ENCODE measurements at places on chromosomes 2 and 18.

- no peak for DNase-seq
Observed at GRCh38 chr2:173989160-173989883, 24.1 kb upstream of the SP3 start.

- no peak for DNase-seq
Observed at GRCh38 chr2:173511942-173512341, 157.3 kb downstream of the CDCA7 start.

GRCh38 chr2:219506153-219506801 is 7.6 kb downstream of the GMPPA start:
- DNase-seq: no peak

DNA sequence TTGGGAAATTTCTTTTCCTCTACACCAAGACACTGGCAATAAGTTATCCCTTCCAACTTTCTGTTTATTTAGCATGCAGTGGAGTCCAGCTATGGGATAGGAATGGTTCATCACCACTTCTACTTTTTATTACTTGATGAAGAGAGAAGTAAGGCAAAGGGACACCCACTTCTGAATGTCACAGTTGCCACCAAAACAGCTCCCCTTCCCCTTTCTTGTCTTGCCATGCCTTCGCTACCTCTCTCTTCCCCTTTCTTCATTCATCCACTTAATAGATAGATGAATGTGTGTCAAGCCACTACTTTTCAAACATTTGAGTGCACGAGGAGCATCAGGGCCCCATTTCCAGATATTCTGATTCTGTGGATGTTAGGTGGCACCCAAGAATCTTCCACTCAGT is 59.6 kb downstream of the KCTD18 start:
- no peak for DNase-seq

- no peak for DNase-seq
Observed at GRCh38 chr2:22406625-22407024, 978.4 kb upstream of the KLHL29 start.

Measured in SK-MEL-5 (cell line).